Purkinje cell (primary cell): ENCODE measurements at places on chromosomes 5 and 9. TPM values are rescaled to one million over a fixed set of nuclear protein-coding genes. Genes with fewer than 3 reads are reported as not detected.

PCDHGA6 gene
- 0.30 and 0.60 TPM in 2 replicates for polyA plus RNA-seq

GRXCR2 gene
- polyA plus RNA-seq: not detected in 2 replicates

ASB6 gene
- polyA plus RNA-seq: 4.1 and 8.5 TPM in 2 replicates

LRRC19 gene
- polyA plus RNA-seq: 0.30 TPM in 1 of 2 replicates, not detected in the other

CARTPT gene
- 5.1 TPM in 1 of 2 replicates, not detected in the other for polyA plus RNA-seq
